HTR-8/SVneo (cell line): ENCODE measurements at places on chromosomes 7 and 10.

DNA sequence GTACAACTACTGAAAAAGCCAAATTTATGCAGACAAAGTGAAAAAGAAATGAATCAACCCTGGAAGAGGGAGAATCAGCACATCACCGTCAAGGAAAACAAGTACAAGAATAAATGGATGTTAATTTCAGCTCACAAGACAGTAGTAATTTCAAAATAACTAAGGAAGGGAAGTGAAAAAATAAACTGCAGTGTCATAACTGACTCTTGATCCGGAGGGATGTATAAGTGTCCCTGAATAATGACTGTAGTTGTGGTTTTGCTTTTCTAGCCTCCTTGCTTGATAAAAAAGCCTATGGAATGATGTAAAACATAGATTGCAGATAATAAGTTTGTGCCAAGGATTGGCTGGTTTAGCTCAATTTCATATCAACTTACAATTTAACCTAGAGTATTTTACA lies 721.1 kb upstream of the C7orf33 start:
- no peak for DNase-seq

- no peak for DNase-seq
Observed at GRCh38 chr7:64686493-64687184, 20.7 kb downstream of the ZNF107 start.

- peak; percentile 3 for DNase-seq
Observed at GRCh38 chr10:110568055-110568735, 700 bp downstream of the SMC3 start.

DNA sequence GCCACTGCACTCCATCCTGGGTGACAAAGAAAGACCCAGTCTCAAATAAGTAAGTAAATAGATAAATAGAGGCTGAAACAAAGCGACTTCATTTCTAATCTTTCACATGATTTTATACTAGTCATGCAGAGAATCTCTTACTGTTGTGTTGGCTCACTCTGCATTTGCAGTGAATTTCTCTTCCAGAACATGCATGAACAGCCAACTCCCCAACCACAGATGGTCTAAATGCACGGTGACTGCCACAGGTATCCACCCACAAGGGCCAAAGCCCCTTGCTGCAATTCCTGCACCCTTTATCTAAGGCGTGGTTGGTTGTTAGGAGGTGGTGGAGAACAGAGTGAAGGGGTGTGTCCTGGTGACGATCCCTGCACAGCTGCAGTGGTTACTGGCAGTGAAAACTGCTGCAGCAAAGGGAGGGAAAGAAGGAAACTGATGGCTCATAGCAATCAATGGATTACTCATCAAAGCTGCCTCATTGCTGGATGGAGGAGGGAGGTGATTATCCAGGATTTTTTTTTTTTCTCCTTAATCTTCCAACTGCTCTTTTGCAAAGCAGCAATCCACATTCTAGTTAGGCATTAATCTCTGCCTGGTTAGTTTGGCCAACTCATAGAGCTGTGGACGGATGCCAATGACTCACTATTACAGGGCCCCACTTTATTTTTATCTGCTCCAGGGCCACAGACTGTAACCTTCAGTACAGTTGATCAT lies 50.6 kb downstream of the PRTFDC1 start:
- peak; percentile 74 for DNase-seq

GRCh38 chr10:92656266-92656961 lies 33.3 kb upstream of the HHEX start:
- DNase-seq: no peak

GRCh38 chr10:69242040-69242851 lies 22.1 kb downstream of the HKDC1 start:
- DNase-seq: no peak

GRCh38 chr10:88802523-88803285 lies at the start of gene LIPM:
TSS of gene LIPM (plus strand) at chr10:88802730. CDS start at chr10:88802897, 167 bp downstream.
- DNase-seq: no peak

GRCh38 chr10:124614003-124614659 lies 130.0 kb downstream of the FAM53B start:
- no peak for DNase-seq

GRCh38 chr10:124646483-124647352 lies 97.5 kb downstream of the FAM53B start:
- peak; percentile 13 for DNase-seq

DNA sequence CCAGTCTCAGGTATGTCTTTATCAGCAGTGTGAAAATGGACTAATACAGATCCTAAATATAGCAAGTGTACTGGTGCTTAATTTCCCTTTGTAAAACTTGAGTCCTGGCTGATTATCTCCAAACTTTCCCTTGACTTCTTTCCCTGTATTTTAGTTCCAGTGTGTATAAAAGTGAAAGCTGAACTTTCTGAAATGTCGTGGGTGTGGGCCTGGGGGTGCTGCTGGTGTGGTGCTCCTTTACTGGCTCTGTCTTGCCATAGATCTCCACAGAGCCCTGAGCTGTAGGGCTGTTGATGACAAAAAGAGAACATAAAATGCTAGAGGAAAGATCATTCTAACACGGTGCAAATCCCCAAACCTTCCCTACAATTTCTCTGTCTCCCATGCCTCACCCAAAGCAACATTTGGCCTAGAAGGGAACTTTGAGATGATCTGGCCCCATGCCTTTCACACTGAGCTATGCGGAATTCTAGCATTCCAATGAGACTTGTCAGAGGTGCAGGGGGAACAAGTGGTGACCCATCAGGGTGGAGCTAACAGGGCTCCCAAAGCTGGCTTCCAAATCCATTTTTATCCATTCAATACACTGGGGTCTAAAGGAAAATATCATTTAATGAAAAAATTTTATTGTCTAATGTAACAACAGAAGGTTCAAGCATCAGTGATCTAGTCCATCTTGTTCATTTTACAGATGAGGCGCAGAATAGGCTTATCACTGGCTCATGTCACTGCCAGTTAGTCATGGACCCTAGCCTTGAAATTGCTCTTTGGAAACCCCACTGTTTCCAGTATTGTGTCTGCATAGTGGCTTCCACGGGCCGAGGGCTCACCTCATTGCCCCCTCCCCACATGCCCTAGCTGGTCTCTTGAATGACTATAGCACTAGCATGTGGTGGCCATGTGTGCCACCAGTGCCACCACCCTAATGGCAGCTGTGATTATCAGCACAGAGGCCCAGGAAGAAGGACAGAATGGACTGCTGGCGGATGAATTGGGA lies 1000.9 kb downstream of the LRMDA start:
- peak; percentile 58 for DNase-seq

DNA sequence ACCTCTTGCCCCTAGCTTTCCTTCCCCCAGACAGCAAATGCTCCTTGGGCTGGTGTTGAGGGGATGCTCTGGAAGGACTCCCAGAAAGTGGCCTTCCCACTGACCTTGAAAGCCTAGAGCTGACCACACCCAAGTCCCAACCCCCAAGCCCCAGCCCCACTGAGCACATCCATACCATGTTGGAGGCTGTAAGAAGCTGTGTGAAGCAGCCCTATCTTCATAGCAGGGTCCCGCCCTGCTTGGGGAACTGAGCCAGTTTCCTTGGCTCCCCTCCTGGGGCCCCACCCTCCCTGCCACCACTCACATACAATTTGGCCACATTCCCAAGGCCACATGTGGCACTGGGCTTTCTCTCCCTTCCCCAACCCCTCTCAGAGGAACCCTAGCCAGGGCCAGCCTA lies 72.3 kb upstream of the CACUL1 start:
- no peak for DNase-seq

GRCh38 chr10:33550811-33551210 lies 216.3 kb upstream of the NRP1 start:
- DNase-seq: no peak

- DNase-seq: no peak
Observed at GRCh38 chr10:111030042-111030750, 46.6 kb upstream of the ADRA2A start.

DNA sequence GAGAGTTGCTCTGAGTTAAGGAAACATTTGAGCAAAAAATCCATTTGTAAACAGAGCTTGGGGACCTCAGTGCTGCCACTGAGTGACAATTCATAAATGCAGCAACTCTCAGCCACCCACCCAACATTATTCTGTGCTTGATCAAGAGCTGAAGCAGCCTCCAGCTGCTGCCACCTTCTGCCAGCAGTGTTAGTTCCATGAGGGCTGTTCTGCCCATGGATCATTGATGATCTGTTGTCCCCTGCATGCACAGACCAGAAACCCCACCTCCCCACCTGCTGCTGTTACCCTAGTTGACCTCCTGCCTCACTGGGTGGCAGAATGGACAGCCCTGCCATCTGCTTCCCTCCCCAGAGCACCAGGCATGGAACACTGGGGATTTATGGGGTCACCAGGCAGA lies 305.4 kb downstream of the KCNMA1 start:
- no peak for DNase-seq

- no peak for DNase-seq
Observed at GRCh38 chr10:71127104-71127503, 85.3 kb upstream of the UNC5B start.

DNA sequence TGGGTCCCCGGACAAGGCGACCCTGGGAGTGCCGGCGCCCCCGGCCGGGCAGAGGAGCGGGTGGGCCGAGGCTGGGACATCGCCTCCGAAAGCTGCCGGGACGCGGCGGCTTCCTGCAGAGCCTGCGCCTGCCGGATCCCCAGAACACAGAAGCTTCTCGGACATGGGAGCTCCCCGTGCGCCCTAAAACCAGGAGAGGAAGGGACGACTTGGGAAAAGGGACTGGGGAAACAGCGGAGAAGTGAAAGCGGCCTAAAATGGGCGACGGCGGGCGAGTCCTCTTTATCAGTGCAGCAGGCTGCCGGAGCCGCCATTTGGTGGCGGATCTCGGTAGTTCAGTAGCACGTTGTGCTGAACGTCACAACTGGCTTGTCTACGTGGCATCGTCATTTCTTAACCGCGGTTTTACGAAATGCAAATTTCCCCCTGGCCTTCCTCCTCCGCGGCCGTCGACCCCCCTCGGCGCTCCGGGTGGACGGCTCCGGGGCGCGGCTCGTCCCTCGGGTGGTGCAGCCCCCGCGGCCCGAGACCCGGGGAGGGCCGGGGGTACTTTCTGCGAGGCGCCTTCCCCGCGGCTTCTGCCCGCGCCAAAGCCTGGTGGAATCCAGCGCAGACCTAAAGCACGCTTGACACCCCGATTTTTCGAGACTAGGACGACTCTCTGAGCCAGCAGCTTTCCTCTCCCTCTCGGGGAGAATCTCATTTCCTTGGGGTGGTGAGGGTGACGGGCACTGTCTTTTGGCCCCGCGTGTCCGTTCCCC lies 9.9 kb upstream of the SPAG6 start:
- no peak for DNase-seq

GRCh38 chr7:108046952-108047506 lies 44.1 kb upstream of the LAMB1 start:
- DNase-seq: no peak

- DNase-seq: no peak
Observed at GRCh38 chr10:69818676-69819239, 17.1 kb downstream of the COL13A1 start.

- no peak for DNase-seq
Observed at GRCh38 chr7:6320791-6321190, 48.4 kb upstream of the CYTH3 start.

- DNase-seq: no peak
Observed at GRCh38 chr7:142503036-142503435, 245.2 kb upstream of the PRSS58 start.

DNA sequence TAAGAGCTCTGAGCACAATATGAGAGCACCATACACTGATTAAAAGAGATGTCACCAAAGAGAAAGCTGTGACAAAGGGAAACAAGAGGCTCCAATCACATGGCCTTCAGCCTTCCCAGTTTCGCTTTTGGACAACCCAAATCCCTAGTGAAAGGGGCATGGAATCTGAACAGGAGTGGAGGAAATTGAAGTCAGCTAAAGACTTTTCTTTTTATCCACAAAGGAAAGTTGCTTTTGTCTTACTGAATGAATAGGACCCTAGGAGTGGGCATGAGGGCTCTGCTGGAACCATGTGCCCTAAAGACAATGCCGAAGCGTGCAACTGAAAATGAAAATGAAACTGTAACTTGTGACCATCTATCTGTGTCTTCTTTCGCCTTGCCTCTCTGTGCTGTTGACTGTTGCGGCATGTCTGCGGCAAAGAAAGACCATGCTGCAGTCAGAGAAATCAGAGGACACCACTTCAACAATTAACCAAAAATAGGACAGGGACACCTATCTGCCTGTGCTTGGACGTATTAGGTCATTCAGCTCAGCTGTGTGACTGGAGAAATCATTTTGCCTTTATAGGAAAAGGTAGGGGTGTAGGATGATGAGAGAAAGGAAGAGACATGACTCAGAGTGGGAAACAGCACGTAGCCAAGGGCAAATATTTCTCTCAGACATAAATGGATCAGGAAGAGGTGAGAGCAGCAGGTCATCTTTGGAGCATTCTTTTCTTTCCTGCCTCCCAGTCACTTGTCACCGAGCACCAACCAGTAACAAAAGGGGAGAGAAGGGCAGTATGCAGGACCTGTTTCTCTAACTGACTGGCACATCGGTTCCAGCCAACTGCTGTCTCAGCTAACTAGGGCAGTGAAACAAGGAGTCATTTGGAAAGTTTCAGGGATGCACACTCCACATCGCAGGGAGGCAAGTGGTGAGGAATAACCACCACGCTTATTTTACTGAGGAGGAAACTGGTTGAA lies 12.3 kb downstream of the CAV2 start:
- DNase-seq: no peak

DNA sequence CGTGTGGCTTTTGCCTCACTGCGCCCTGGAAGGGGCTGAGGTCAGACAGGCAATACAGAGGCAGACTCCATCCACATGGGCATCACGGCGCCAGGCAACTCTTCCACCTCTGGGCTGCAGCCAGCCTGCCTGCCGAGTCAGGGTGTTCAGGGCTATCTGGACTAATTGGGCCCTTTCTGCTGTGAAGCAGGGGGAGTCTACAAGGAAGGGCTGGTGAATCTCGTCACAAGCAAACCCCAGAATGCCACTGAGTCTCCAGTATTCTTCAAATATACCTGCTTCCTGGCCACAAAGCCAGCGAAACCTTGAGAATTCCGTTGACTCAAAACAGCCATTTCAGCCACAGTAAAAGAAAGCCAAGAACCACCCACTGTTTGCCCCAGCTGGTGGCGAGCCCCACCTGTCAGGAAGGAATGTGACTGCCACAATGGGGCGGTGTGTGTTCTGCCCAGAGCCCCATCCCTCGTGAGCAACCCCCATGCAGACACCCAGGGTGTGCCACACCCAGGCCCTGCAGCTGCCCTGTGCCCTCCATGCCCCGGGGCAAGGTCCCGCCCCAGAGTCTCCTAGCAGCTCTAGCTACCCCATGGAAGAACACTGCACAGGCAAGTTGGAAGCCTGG lies 117.3 kb downstream of the FAM53B start:
- DNase-seq: no peak

GRCh38 chr10:99834410-99834809 lies 52.0 kb downstream of the ABCC2 start:
- peak; percentile 60 for DNase-seq
